ENCODE measurements at places on chromosomes 4 and X.

DNA sequence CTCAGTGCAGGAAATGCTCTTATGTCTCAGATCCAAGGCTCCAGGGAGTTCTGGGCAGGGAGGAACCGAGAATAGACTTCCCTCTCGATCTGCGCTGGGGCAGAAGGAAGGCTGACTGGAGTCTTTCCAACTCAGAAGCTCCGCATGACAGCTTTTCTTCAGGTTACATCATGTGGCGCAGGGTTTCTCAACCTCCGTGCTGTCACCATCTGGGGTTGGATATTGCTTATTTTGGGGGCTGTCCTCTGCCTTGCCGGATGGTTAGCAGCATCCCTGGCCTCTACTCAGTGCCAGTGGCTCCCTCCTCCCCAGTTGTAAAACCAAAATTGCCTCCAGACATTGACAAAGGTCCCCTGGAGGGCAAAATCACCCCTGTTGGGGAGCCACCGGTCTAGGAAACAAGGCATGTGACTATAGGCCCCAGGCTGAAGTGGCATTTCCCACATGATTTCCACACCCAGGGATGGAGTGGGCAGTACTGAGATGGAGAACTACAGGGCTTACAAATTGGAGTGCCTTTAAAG is 21.4 kb downstream of the REELD1 start:
- no peak for DNase-seq

- DNase-seq: no peak
Measured at GRCh38 chr4:86416081-86416480, 56.2 kb upstream of the MAPK10 start.

- DNase-seq: no peak
Measured at GRCh38 chr4:86543080-86543479, 51.0 kb upstream of the PTPN13 start.

DNA sequence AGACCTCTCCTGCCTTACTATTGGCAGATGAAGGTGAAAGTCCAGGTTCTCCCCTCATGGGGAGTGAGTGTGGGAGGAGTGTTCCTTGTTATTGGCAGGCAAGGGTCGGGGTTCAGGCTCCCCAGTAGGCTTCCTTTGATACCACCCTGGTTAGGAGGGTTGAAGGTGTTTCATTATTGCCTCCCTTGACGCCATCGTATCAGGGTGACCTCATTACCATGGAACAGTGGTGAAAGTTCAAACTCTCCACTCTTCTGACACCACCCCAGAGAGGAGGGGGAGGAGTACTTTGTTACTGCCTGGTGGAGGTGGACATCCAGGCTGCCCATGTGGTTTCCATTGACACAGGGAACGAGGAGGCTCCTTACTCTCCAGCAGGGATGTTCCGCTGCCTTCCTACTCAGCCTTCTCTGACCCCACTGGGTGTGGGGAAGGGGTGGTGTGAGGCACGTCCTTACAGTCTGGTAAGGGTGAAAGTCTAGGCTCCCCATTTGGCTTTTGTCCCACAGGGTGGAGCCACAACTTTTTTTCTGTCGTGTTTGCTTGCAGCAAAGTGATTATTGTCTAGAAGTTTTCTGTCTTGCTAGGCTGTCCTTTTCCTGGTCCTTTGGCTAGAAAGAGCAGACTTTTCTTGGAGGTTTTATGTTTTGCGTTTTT is 37.2 kb upstream of the USP9X start:
- DNase-seq: no peak

DNA sequence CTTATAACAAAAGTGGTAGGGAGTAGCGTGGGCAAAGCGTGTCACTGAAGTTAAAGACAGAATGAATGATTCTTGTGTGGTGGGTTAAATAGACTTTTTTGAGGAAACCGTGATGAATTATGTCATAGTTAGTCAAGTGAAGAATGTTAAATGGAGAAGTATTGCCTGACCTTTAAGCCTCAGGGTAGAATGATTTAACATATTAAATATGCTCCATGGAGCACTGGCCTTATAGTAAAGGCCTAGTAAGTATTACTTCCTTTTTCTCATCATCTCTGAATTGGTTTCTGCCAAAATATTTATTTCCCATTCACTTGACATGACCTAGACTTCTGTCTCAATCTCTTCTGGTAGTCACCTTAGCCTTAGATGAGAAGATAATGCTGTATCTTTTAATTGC is 23.7 kb downstream of the MAGEB1 start:
- no peak for DNase-seq

GRCh38 chr4:60757986-60758680 is 442.0 kb upstream of the ADGRL3 start:
- DNase-seq: no peak

DNA sequence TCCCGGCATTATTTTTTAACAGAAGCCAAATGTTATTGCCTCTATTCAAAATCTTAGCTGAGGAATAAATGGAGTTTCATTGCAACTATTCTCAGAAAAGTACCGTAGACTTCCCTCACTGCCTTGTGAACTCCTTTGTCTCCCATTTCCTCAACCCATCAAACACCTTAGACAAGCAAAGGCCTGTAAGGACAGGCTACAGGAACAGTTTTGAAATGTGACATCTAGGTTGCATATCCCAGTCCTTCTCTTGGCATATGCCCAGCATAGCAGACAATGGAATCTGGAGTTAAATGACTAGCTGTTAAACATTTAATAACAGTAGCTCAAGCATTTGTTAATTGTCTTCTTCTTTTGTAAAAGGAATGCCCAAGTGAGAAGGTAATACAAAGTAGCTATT is 1371.7 kb downstream of the STIM2 start:
- no peak for DNase-seq

DNA sequence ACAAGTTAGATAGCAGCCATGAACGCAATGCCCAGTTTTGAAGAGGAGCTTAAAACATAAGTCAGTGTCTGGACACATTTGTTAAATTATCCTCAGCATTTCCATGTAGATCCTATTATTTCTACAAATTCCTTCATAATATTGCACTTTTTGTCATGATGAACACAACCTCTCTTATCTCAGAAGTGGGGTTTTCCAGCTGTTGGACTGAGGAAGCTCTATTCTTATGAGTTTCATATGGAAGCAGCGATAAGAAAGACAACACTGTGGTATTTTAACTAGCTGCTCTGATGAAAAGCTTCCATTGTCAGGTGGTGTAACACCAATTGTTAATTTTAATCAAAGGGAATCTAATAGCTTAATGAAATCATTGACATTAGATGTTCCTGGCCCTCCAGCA is 308.7 kb downstream of the GBA3 start:
- DNase-seq: no peak

DNA sequence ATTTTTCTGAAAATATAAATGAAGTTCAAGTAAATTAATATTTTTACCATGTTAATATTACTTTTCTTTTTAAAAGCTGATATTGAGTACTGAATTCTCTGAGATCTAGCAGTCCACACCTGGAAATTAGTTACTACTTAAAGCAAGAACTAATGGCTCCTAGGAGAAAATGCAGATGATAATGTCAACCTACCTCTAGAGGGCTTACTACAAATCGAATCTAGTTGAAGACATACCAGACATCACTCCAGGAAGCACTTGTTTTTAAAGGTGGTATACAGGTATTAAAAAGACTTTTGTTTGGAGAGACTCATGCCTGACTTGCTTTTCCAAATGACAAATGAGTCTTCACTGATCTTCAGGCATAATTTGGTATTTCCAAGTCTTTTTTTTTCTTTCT is 516.4 kb upstream of the BOD1L1 start:
- DNase-seq: no peak

- no peak for DNase-seq
Measured at GRCh38 chr4:53326535-53326934, 39.3 kb downstream of the SCFD2 start.

GRCh38 chr4:29046781-29047180 is 1673.4 kb upstream of the PCDH7 start:
- DNase-seq: no peak

DNA sequence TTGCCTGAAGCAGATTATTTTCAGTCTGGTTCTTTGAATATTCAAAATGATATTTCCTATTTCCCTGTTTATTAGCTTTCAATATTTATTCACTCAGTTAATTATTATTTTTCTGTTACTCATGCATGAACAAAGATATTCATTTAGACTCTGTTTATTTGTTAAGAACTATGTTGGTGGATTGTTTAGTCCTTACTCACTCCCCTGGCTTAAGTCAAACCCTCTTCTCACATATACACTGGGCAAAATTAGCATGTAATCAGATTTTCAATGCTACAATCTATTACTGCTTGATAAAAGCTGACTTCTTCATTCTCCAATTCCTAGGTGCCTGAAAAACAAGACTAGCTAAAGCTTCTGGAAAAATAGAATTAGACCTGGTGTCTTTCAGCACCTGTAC is 335.8 kb downstream of the FAT4 start:
- no peak for DNase-seq

DNA sequence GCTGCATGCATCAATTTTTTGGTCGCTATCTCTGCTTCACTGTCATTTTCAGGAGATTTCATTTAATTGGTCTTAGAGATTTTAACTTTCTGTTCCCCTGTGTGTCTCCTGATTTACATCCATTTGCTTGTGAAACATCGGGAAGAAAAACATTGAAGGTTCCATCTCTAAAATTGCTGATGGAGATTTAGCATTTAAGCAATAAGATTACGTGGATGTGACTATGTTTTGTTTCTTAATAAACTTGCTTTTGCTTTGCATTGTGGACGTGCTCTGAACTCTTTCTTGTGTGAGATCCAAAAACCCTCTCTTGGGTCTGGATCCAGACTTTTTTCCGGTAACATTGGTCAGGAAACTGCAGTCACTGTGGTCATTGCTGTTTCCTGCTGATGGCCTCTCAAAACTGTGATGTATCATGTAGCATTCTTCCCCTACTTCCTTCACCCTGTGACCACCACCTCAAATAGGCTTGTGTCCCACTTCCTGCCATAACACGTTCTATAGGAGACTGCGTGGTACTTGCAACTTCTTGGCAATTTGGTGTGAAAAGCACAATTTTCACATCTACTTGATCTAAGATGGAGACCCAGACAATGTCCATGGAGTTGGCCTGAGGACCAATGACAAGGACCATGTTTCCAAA is 4.9 kb downstream of the CXCL2 start:
- no peak for DNase-seq

- no peak for DNase-seq
Measured at GRCh38 chrX:54640736-54641135, 110.7 kb downstream of the GNL3L start.

GRCh38 chr4:13612569-13612968 is 15.0 kb downstream of the BOD1L1 start:
- no peak for DNase-seq

DNA sequence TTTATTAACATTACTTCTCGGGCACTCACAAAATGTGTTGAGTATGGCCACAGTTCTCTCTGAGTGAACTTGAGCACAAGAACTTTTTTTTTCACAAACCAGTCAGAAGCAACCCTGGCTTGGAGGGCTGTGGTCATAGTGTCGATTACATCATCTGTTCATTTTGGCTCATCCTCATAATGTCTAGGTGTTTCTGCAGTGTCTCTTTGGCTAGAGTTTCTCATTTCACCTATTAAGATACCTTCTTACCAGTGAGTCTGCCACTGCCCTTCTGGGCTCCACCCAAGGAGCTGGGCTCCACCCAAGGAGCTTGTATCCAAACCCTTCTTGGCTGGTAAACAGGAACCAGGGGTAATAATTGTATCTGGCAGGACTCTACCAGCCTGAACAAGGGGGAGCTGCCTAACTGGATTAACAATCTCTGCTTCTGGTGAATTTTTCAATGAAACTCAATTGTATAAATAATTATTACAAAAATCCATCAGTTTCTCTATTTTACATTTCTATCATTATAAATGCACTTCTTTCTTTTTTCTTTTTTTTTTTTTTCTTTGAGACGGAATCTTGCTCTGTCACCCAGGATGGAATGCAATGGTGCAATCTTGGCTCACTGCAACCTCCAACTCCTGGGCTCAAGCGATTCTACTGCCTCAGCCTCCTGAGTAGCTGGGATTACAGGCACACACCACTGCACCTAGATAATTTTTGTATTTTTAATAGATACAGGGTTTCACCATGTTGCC is 667.7 kb upstream of the SLIT2 start:
- no peak for DNase-seq
